ENCODE measurements at places on chromosomes 13 and 19.
A peak's percentile ranks its signal among the peaks of the same experiment; 100 is the strongest.

DNA sequence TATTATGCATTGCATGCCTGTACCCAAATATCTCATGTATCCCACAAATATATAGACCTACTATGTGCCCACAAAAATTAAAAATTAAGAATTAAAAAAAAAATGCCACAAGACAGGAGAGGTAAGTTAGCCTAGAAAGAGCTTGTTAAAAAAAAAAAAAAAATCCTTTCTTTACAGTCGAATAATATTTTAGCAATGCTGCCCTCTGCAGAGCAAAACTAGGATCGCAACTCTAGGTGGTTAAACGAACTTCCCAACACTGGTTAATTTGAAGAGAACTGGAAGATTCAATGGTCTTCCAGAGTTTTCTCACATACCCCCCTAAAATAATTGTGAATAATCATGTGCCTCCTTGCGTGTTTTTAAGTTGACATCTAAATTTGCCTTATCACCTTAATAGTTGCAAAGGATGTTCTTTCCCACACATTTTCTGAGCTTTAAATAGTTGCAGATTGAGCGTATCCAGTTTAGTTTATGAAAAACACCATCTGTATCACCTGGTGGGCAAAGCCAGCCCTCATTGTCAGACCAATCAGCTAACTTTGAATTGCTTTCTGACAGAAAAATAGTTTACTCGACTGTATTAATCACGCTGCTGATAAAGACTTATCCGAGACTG, 47.4 kb upstream of the RCBTB2 start:
- DNase-seq = peak; percentile 61

GRCh38 chr13:22143671-22144070, 472.8 kb downstream of the FGF9 start:
- no peak for DNase-seq

DNA sequence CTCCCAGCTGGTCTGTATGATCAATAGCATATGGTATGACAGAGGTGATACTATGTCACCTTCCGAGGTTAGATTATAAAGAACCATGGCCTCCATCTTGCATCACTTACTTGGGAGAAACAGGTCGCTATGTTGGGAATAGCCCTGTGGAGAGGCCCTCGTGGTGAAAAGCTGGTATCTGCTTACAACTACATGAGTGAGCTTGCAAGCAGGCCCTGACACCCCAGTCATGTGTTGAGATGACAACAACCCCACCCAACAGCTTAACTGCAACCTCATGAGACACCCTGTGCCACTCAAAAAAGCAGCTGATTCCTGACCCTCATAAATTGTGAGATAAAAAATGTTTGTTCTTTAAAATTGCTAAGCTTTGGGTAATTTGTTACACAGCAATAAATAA, 18.8 kb downstream of the MTRF1 start:
- no peak for DNase-seq

GRCh38 chr13:42413484-42413815, 141.5 kb downstream of the AKAP11 start:
- no peak for DNase-seq

GRCh38 chr13:61531383-61532065, 115.9 kb upstream of the PCDH20 start:
- DNase-seq = no peak

GRCh38 chr13:111492341-111492950, 172.0 kb downstream of the TEX29 start:
- DNase-seq = no peak

DNA sequence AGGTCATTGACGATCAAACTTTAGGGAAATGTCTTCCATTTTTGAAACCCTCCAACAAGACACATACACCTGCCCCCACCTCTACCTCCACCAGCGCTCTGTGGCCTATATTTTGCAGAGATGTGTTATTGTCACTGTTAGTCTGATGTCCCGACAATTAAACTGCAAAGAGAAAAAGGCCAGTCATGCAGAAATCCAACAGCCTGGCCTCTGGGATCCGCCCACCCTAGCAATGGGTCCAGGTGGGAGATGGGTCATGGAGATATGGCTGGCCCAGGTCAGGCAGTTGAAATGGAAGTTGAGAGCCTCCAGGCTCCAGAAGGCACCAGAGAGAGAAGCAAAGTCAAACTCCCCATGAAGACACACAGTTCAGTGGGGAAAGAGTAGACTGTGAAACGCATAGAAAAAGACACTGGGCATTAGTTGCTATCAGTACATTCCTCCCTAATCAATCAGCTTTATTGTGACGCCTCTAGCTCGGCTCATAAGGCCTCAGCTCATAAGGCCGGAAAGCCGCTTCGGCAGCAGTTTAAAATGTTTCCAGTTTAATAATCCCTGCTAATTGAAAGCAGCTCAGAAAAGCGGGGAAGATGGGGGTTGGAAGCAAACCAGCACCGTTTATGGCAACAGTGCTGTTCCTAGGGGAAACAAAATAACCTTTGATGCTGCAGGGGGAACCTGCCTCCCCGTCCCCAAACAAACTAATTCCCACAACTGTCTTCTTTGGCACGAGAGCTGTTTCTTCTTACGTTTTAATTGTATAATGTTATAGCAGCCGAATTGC, 239.7 kb upstream of the ZNF507 start:
- no peak for DNase-seq

DNA sequence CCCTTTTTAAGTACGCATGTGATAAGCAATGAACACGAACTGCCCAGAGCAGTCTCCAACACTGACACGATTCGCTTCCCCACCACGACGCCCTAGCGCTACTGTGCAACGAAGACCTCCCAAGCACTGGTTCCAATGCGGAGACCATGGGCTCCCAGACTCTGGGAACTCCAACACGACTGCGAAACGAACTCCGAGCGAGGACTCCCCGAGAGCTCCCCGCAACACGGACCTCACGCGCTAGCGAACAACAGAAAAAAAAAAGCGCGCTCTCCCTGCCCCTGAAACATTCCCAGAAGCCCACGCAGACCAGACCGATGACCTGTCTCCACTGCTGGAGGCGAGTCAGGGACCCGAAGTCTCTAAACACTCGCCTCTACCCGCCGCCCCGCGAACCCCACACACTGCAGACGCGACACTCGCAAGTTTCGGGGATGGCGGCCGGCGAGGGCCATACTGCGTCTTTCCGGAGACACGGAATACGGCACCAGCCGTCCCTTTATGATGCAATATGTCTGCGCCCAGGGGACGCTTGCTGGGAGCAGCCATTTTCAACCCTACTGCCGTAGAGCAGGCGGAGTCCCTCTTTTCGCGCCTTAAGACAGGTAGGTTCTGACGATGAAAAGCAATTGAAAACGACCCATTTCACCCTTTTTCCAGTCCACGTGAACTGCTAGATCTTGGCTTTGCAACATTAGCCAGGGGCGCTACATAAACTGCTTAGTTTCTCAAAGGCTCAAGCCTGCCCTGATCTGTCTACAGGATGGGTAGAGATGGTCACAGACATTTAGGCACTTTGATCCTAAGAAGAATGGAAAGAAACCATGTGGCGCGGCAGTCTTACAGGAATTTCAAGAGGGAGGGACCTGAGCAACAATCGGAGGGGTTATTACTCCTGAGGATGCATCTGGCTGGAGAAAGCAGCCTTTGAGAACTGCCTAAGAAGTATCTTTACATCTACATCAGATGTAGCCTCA, at the start of gene ZNF577:
ZNF577 (minus strand) TSS at position 430 of the 977 bp plus-strand sequence. CDS start 7,569 bp downstream, outside the sequence.
- DNase-seq = peak; percentile 95

DNA sequence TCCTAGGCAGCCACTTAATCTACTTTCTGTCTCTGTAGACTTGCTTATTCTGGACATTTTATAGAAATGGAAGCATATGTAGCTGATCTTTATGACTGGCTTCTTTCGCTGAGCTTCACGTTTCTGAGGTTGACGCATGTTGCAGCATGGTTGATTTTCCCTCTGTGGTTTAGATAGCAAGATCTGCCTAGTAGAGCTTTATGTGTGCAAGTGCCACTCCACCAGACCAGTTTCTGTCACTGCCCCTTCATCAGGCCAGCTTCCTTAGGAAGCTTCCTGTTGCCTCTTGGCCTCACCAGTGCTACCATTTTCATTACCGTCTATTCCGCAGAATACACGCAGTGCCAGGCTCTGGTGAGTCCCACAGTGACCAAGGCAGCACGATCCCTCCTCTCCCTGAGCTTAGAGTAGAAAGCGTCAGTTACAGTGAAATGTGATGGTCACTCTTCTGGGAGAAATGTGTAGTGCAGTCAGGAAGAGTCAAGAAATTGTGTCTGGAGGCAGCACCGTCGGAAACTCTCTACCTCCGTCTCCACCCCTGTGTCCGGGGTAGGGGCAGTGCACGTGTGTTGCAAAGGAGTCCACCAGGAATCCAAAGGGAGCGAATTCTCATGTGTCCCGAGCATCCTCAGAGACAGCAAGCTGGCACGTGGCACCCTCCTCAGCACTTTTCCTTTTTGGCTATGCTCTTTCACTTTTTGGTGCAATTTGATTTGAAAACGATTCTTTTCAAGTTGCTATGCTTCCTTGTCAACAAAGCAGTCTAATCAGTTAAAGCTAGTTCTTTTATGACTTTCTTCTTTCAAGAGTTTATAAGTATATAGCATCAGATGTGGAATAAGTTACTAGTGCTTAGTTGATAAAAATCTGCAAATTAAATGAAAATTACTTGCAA, 45.4 kb upstream of the GPR183 start:
- DNase-seq = no peak

- DNase-seq = no peak
Observed at GRCh38 chr19:52148256-52148655, 8.5 kb upstream of the ZNF616 start.

DNA sequence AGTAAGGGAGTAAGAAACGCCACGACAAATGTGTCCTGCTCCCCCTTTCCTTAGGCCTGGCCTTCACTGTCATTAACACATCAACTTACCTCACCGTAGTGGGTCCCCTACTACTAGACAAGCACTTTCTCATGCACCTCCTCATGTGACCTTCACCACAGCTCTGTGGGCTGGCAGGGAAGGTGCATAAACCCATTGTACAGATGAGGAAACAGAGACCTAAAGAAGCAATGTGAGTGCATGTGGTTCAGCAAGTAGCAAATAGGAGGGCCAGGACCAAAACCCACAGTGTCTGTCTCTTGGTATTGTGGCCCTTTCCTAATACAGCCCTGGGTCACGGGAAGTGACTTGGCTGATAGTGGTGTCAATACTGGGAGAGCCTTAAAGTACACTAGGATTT, 5.3 kb downstream of the CCDC70 start:
- DNase-seq = no peak

DNA sequence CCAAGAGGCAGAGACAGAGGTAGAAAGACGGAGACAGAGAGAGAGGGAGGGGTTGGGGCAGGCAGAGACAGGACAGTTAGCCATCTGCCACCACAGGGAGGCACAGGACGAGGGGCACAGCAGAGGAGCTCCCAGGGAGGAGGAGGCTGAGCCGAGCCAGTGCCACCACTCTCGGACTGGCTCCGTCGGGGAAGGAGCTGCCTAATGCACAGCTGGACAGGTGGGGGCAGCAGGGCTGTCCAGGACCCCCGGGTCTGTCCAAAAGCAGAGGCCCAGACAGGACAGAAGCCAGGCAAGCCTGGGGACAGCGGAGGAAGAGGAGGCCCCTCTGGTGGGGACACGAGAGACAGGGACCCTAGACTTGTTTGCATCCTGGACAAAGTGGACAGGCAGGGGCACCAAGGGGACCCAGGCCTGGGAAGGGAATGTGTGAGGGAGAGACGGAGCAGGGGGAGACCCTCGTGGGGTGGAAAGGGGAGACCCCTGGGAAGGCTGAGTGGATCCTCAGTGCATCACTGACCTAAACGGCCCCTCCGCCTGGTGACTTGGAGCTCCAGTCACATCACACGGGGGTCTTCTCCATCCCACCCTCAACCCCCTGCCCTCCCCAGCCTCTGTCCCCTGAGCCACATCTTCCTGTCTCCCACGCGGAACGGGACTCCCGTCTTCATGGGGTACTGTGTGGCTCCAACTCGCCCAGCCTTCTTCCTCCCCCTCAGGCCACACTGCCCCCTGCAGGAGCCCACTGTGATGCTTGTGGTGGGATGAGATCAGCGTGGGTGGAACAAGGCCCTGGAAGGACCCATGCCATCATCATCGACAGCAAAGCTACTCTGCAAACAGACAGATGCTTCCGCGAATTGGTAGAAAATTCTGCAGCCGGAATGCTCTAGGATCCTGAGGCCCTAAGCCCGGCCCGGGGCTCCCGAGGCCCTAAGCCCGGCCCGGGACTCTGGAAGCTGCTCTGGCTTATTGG, 915 bp downstream of the F10 start:
- DNase-seq = no peak

- DNase-seq = no peak
Observed at GRCh38 chr19:33486936-33487811, 34.4 kb downstream of the PEPD start.

DNA sequence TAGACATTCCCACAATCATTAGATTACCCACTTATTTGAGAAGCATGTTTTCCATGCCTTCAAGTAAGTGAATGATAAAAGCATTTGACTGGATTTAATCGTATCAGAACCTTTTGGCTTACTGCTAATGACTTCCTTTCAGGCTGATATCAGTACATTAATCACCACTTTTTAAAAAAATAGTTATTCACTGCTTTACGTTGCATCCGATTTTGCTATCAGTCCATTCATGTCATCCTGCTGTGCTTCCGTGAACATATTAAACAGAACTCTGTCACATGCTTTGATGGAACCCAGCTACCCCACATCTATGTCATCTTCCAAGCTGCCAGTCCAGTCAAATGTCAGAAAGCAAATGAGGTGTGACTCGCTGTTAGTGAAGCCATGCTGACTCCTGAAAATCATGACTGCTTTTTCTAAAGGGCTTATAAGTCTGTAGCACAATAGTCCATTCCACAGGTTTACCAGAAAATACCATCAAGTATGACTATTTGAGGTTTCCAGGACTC, 440.9 kb downstream of the IRS2 start:
- peak; percentile 84 for DNase-seq

- peak; percentile 30 for DNase-seq
Observed at GRCh38 chr19:10209315-10209714, 14.6 kb upstream of the DNMT1 start.

GRCh38 chr19:12975221-12975741, 5.9 kb downstream of the DAND5 start:
- no peak for DNase-seq

GRCh38 chr19:6048793-6049405, 61.4 kb downstream of the RFX2 start:
- DNase-seq = peak; percentile 76

GRCh38 chr19:38707512-38708114, 36.7 kb downstream of the CAPN12 start:
- DNase-seq = no peak

DNA sequence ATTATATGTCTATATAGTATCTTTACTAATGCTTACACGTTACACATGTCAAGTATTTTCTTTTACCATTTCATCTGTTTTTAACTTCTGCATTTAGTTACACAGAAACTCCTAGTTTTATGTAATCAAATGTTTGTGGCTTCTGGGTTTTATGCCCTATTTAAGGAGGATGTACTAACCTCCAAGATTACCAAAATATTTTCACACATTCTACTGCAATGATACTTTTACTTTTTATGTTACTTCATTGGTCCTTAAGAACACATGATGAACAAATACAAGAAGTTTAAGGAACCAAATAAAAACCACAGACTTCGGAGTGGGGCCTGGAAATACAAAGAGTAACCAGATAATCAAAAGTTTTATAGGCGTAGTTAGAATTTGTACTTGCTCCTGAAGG, 37.2 kb downstream of the ZC3H13 start:
- DNase-seq = no peak

DNA sequence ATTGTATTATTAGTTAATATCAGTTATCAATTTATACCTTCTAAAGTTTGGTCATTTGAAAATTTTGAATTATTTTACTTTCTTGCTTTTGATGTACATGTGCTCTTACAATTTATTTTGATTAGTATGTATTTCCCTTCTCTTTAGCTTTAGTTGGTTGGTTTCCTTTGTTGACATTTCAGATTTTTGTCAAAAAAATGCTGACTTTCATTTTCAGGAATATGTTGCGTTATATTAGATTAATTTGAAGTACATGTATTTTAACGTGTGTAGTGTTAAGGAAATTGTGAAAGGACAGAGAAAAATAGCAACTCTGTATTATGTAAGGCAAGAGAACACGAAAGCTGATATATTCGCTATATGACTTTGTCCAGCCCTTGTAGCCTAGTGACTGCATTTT, 342.9 kb upstream of the SLITRK6 start:
- no peak for DNase-seq
